CD8-positive, alpha-beta T cell (primary cell): ENCODE measurements at places on chromosomes 7 and 10.

DNA sequence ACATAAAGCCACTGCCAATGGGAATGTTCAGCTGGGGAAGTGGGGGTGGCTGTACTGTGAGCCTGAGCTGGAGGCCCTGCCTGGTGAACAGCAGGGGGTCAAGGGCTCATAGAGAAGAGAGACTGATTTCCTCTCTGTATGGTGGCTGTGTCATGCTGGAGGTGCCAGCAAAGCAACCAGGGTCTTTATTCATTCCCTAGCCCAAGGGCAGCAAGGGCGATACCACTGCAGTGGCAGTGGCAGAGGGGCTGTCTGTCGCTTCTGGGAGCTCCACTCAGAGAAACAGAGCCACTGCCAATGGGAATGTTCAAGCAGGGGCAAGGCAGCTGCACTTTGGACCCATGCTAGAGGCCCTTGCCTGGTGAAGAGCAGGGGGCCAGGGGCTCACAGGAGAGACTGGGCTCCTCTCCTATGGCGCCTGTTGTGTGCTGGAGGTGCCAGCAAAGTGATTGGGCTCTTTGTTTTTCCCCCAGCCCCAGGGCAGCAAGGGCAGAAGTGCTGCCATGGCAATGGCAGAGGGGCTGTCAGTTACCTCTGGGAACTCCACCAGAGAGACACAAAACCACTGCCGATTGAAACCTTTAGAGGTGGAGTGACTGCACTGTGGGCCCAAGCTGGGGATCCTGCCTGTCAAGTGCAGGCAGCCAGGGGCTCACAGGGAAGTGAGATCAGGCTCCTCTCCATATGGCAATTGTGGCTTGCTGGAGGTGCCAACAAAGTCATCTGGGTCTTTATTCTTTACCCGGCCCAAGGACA lies 545.1 kb downstream of the SH2D4B start:
- no peak for DNase-seq

- no peak for DNase-seq
Observed at GRCh38 chr10:90306187-90306586, 551.7 kb downstream of the HTR7 start.

- no peak for DNase-seq
Observed at GRCh38 chr7:24788075-24788474, 30.8 kb upstream of the GSDME start.

- no peak for DNase-seq
Observed at GRCh38 chr10:79457256-79457785, 11.9 kb upstream of the ZCCHC24 start.

- DNase-seq = no peak
Observed at GRCh38 chr10:116771101-116771958, 29.0 kb upstream of the HSPA12A start.

DNA sequence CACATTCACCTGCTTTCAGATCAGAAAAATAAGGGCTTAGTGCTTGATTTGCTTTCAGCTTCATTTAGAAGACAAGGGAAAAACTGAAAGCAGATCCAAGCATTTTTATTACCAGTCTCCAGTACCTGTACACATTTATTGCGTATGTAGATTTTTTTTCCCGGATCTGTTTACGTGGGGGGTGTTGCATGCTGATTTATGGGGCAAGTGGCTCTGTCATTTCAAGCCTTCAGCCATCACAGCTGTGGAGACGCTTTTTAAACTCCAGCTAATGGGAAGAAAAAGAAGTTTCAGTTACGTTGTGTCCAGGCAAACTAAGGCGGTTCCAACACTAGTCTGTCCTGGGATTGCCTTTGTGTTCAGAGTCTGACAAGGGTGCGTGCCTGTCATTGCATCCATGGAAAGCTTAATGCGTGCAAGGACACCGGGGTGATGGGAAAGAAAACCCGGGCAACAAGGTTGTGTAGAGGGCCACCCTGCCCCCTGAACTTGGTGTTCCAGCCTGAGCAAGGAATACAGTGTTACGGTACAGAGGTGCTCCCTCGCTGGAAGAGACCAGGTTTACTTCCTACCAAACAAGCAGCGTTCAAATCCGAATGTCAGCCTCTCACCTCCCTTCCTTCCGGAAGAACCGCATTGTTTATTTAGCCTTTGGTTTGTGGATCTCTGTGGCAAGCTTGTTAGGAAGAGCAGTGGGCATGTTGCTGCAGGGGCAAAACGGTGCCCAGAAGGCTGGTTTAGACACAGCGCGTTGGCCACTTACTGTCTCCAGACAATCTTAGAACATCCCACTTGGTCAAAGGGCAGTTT lies 128.2 kb downstream of the FGFR2 start:
- DNase-seq = no peak

DNA sequence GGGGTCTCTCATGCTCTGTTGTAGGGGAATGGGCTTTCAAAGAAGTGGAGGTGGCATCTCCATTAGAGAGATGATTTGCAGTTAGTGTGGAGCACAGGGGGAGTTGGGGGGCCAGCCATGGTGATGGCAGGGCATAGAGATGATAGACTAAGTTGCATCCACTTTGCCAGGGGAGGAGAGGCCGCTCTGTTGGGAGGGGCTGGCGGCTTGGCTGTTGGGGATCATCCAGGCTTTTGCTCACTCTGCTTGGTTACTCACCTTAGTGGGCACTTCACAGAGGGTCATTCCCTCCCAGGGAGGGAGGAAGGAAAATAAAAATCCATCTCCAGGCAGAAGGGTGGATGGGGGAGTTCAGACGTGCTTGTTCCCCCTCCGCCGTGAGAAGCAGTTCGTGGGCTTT lies 31.4 kb upstream of the CDH23 start:
- DNase-seq = no peak

GRCh38 chr10:78081292-78081691 lies 47.6 kb downstream of the RPS24 start:
- DNase-seq = no peak

DNA sequence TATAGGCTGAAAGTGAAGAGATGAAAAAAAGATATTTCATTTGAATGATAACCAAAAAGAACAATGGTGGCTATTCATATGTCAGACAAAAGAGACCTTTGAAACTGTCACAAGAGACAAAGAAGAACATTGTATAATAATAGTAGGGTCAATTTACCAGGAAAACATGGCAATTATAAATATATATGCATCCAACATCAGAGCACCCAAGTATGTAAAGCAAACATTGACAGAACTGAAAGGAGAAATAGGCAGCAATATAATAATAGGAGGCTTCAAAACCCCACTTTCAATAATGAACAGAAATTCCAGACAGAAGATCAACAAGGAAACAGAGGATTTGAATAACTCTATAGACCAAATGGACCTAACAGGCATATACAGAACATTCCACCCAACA lies 876.2 kb downstream of the GRID1 start:
- DNase-seq = no peak

DNA sequence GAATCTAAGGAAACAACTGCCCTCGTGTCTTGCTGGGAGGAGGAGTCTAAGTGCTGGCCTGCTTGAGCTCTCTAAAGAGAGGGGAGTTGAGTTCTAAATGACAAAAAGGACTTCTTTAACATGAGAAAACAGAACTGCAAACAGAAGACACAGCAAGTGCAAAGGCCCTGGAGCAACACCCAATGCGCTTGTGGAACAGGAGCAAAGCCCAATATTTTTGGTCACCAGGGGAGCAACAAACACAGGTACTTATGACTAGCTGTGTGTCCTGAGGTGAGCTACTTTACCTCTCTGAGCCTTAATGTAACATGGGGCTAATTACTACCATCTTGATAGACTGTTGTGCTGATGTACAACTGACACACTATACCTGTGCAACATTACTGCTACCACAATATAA lies 634.3 kb downstream of the PARD3 start:
- no peak for DNase-seq

GRCh38 chr7:100827330-100828226 lies at the start of gene EPHB4:
EPHB4 (minus strand) TSS chr7:100827523; CDS start chr7:100827030, 493 bp downstream.
- no peak for DNase-seq

DNA sequence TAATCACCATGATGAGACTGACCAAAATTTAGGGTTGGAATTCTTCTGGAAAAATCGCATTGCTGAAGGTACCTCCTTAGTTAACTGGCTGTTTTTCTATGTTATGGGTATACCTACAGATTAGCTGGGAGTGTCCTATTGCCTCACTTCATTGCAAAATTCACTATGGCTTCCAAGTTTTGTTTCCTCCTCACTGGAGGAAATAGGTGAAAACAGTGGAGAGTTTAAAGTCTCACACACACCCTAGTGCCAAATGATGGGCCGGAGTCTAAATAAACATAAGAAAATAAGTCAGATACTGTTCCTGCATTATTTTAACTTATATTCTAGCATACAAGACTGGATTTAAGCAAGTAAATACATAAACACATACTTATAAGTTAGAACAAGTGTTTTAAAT lies 98.2 kb downstream of the AHR start:
- no peak for DNase-seq

DNA sequence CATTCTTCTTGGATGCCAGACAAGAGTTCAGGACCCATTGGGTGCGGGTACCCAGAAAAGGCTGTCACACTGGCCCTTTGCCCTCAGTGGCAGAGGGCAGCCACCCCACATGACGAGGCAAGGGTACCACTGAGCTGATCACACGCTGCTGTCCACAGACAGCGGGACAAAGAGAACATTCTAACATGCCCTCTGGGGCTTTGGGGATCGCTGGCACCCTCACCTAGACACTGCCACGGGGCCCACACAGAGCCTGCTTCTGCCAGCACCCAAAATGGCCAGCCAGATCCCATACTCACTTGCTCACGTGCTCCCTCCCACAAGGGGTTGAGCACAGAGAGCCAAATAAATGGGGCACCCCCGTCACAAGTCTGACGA lies 16.7 kb upstream of the SPOCK2 start:
- DNase-seq = no peak

GRCh38 chr7:157495177-157495553 lies 158.4 kb downstream of the DNAJB6 start:
- DNase-seq = no peak

- DNase-seq = peak; percentile 27
Observed at GRCh38 chr7:6438427-6438826, 9.3 kb downstream of the DAGLB start.

DNA sequence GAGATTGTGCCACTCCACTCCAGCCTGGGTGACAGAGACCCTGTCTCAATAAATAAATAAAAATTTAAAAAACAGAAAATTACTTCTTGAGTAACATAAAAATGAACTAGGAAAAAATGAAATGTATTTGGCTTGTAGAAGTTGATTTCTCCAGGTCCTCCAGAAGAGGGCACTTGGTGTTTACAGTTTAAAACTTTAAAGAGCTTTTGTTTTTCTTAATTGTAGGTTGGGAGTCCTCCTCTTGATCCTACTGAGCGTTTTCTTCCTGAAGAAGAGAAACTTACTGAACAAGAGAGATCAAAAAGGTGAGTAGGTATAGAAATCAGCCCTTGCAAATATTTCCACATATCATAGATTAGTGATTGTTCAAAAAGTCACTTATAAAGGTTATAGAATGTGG lies 16.2 kb downstream of the KIFBP start:
- no peak for DNase-seq
